Mucosa of gallbladder (tissue), 1 donor: ENCODE measurements at places on chromosomes 2 and 18. TPM values are rescaled to one million over a fixed set of nuclear protein-coding genes. Genes with fewer than 3 reads are reported as not detected.

Gene GPR45
- total RNA-seq, result not detected

Gene NT5C1B
- not detected for total RNA-seq

Gene SERPINB4
- not detected for total RNA-seq

Gene VAMP8
- 178 TPM for total RNA-seq

Gene SIGLEC15
- 4.7 TPM for total RNA-seq

Gene LINC00305
- not detected for total RNA-seq

Gene RNF144A
- 15.4 TPM for total RNA-seq

Gene SP3
- 66.0 TPM for total RNA-seq

Gene NFU1
- 37.6 TPM for total RNA-seq

Gene TWIST2
- total RNA-seq, result 5.9 TPM

Gene FAM110C
- total RNA-seq, result 41.8 TPM

Gene DSC2
- total RNA-seq, result 12.6 TPM

Gene SLC23A3
- 4.7 TPM for total RNA-seq

Gene PTH2R
- total RNA-seq, result 1.1 TPM

Gene FIGN
- total RNA-seq, result 5.9 TPM

Gene SH3RF3
- total RNA-seq, result 11.5 TPM

Gene RNMT
- total RNA-seq, result 24.5 TPM

Gene TXNDC2
- not detected for total RNA-seq

Gene PLCL1
- 4.4 TPM for total RNA-seq

Gene FN1
- total RNA-seq, result 157 TPM

Gene CXCR1
- total RNA-seq, result not detected

Gene RBKS
- total RNA-seq, result 3.9 TPM

Gene RND3
- total RNA-seq, result 39.7 TPM

Gene LHCGR
- 0.32 TPM for total RNA-seq

Gene COL4A3
- 16.0 TPM for total RNA-seq

Gene NXPH2
- not detected for total RNA-seq

Gene ABCB11
- total RNA-seq, result 0.23 TPM

Gene SLC16A14
- 8.8 TPM for total RNA-seq

Gene KATNAL2
- total RNA-seq, result 8.0 TPM

Gene ANKRD30B
- not detected for total RNA-seq

Gene CCDC148
- 3.1 TPM for total RNA-seq

Gene DNAJC5G
- not detected for total RNA-seq

Gene MROH2A
- 1.2 TPM for total RNA-seq
